ENCODE measurements at places on chromosomes 13 and 19.
A peak's percentile ranks its signal among the peaks of the same experiment; 100 is the strongest.

DNA sequence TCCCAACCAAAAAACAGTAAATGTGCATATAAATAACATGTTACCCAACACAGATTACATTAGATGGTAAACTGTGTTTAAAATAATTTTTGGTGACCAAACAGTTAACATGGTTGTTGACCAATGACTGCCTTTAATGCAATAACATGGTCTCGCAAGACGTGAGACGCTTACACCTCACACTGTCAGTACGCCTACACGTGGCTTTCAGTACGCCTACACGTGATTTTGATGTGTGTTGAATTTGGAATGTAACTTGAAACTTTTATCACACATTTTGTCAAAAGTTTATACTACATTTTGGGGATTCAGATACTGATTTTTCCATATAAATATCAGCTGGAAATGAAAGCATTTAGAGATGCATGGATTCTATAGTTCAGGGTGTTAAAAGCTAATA is 32.0 kb downstream of the SLC7A9 start:
- DNase-seq, result no peak

- DNase-seq, result no peak
Observed at GRCh38 chr19:49498475-49498874, 2.2 kb downstream of the RPS11 start.

DNA sequence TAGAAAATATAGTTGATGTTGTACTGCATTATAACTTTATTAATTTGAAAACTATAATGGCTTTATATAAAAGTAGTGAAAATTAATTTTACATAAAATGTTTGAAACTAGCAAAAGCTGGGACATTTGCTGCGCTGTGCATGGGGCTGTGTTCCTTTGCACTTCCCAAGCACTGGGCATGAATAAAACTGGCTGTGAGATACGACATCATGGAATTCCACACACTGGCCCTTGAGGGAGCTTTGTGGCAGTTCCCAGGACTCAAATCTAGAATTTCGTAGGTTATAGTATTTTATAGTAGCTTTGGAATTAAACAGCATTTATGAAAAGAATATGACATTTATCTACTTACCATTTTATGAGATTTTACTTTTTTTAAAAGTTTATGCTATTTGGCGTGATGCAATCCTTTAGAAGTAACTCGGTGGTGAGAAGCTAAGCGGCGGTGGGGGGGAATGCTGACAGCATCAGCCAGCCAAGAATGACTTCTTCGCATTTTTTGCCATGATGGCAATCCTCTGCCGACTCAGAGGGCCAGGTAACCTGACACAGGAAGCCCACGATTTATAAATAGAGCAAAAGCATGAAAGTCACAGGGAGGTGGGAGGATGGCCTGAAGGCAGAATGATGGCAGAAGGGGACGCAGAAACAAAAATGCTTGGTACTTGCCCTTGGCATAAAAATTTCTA is 553.5 kb downstream of the MYO16 start:
- DNase-seq, result no peak

DNA sequence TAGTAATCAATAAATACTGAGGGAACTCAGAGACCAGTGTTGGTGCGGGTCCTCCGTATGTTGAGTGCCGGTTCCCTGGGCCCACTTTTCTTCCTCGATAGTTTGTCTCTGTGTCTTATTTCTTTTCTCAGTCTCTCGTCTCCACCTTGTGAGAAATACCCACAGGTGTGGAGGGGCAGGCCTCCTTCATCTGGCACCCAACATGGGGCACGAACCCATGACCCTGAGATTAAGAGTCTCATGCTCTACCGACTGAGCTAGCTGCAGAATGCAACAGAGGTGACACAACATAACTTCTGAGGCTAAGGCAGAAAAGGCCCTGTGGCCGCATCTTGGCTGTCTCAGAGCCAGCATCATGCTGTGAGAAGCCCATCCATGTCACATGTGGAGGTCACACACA is 5.3 kb upstream of the ZNF613 start:
- no peak for DNase-seq

DNA sequence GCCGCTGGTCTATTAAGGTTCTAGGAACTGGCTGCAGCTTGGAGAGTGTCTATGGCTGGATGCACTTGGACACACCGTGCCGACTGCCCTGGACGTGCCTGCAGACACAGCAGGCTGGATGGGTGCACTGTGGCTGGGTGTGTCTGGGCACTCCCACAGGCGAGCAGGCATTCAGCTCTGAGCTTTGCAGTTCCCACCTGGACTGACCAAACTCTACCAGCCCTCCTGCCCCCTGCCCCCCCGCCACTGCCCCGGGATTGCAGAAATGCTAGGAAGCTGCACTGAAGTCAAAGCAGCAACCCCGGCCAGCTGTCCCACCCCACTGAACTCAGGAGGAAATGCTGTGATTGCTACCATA is 7.0 kb upstream of the LRP3 start:
- DNase-seq, result no peak

DNA sequence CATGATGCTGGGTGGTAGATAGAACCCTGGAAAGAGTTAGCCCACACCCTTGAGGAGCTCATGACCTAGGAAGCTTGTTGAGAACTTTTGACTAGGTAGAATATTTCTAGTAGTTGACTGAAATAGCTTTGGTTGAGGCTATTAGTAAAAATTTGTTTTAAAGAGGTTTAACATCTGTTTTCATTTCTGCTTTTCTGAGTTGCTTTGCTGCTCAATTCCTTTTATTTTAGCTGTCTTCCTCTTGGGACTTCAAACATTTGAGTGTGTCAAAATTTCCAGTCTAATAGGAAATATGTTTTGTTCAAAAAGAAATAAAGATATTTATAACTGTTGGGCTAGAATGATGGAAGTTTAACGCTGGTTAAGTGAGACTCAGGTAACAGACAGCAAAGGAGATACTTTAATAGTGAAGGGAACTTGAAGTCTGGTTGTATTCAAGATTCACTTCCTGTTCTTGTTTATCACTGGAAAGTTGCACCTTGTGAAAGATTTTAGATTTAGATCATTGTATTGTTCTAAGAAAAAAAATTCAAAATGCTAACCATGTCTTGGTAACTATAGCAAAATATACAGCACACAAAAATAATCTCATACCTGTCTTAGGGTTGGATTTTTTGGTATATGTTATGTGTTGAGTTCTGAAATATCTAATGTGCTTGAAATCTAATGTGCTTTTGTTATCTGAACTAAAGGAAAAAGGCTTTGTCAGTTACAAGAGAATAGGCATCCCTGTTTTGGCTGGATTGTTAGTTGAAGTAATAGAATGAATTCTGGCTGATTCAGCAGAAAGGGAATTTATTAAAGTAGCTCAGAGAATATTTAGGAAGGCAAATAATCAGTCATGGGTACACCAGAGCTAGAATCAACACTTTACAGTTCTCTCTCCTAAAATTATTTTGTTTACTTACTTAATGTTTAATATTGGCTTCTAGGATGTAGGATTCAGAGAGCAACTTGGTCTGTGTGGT is 24.4 kb upstream of the GPR18 start:
- no peak for DNase-seq

DNA sequence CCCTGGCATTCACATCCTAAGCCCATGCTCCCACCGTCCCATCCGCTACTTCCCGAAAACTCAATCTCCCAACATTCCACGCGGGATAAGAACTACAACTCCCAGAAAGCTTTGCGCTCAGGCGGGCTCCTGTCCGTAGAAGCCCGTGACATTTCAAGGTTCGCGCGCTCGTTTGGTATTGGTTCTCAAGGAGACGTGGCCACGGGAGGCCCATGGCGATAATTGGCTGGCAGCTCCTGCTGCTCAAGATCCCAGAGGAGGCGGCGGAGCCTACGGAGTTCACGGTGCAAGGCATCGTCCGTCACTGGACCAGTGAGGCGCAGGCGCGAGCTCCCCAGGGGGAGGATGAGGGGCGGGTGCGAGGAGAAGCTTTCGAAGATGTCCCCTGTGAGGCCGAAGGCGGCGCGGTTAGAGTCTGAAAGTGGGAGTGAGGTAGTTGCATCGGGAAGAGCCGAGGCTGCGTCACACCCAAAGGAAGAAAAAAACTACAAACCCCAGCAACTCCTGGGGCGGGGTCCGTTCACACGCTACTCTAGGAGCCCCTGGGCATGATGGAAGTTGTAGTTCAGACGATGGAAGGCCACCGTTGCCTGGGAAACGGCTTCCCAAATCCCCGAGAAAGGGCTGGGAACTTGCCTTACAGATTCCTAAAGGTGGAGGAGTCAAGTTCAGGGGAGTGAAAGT is 1.2 kb upstream of the MAMSTR start:
- peak; percentile 99 for DNase-seq

GRCh38 chr19:6752256-6753177 is 13.0 kb downstream of the TRIP10 start:
- peak; percentile 78 for DNase-seq

DNA sequence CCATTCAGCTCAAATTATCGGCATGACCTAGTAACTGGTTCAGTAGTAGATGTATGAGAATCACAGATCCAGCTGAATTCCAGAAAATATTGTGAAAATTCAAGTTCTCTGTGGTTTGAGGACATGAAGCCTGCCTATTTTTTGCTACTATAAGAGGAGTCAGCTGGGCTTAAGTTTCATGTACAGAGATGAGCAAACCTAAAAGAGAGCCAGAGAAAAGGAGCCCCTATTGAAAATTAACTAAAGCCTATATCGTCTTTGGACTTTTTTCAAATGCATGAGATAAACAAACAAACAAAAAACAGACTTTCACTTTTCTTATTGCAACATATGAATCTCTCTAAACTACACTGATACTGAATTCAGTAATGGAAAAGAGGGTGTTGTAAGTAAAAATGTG is 106.8 kb upstream of the SPRY2 start:
- DNase-seq, result no peak

DNA sequence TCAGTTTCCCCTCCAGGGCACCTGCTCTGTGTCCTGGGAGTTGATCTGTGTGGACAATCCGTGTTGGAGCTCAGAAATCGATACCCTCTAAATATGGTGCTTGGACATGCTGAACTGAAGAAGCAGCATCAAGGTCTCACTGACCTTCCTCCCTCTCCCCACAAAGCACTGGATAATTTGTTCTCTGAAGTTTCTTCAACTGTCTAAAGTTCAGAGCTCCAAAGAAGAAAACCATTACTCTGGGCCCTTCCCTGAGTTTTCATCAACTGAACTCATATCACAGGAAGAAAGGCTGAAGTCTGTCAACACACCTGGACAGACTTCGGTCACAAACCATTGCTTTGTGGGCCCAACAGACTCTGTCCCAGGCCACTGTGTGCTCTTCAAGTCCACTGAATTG is 132.1 kb downstream of the RGCC start:
- no peak for DNase-seq

DNA sequence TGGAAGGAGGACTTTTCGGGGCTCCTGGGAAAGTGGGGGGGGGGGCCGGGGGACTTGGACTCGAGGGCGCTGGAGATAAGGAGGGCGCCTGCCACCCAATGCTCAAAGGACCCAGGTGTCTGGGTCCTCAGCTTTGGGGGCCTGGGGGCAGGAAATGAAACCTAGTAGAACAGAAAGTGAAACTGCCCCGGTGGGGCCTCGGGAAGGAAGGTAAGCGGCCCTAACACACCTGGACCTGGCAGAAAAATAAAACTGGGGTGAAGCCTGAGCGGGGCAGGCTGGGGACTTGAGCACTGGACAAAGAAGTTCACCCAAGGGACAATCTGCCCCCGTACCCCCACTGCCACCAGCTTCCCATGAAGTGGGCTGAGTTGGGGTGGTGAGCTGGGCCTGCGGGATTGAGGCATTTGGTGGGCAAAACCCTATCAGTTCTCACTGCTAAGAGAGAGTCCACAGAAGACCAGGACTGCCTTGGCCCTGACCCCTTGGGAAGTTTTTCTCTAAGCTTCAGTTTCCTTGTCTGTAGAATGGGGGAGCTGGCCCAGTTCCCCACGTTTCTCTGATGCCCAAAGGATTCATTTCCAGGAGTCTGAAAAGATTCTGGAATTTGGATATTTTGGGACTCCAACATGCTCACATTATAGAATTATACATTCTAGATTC is 2.3 kb downstream of the PRKD2 start:
- peak; percentile 47 for DNase-seq

GRCh38 chr13:111990362-111990761 is 76.6 kb upstream of the SOX1 start:
- no peak for DNase-seq

DNA sequence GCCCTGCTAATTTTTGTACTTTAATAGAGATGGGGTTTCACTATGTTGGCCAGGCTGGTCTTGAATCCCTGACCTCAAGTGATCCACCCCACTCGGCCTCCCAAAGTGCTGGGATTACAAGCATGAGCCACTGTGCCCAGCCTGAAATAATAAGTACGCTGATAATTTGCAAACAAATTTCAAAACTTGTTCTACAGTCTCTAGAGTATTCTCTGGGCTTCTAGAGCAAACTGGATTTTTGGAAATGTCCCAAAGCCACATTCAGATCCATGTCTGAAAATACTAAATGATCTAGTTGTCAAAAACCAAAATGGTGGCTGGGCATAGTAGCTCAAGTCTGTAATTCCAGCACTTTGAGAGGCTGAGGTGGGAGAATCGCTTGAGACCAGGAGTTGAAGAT is 39.9 kb upstream of the PSPC1 start:
- no peak for DNase-seq

DNA sequence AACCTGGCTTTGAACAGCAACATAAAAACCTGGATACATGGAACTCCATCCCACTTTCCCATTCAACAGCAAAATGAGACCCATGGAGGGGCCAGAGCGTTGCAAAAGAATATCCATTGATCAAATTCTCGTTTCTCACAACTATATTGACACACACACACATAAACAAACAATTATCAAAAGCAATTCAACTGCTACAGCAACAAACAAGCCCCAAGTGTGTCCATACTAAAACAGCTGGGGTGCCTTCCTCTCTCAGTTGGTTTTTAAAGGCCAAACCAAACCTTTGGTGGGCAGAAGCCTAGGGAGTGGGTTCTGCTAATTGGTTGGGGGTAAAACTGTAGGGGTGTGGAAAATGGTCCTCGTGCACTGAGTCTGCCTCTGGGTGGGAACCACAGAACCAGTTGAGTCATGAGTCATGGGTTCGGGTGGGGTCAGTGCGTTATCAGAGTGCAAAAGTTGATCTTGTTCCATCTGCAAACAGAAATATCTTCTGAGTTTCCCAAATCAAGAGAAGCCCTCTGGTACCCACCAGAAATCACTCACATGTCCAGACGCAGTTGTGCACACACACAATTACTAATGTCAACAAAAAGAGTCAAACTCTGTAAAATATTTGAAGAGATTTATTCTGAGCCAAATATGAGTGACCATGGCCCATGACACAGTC is 18.5 kb downstream of the GPR42 start:
- peak; percentile 18 for DNase-seq

DNA sequence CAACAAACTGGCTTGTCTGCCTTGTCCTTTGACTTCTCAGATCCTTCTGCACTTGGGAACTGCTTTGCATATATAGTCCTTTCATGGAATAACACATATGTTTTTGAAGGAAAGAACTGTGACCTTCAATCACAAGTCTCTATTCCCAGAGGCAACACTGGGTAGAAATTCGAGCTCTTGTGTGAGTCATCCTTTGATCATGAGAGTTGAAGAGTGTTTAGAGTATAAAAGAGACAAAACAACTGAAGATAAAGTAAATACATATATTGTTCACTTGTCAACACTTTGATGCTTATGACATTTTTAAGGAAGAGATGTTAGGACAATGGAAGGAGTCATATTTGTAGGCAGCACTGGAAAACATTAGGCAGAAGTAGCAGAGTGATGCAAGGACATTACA is 5.2 kb upstream of the OR7A5 start:
- DNase-seq, result no peak
